SK-MEL-5 (cell line): ENCODE measurements at places on chromosomes 1 and 21. TPM values are rescaled to one million over a fixed set of nuclear protein-coding genes. Genes with fewer than 3 reads are reported as not detected.

DNA sequence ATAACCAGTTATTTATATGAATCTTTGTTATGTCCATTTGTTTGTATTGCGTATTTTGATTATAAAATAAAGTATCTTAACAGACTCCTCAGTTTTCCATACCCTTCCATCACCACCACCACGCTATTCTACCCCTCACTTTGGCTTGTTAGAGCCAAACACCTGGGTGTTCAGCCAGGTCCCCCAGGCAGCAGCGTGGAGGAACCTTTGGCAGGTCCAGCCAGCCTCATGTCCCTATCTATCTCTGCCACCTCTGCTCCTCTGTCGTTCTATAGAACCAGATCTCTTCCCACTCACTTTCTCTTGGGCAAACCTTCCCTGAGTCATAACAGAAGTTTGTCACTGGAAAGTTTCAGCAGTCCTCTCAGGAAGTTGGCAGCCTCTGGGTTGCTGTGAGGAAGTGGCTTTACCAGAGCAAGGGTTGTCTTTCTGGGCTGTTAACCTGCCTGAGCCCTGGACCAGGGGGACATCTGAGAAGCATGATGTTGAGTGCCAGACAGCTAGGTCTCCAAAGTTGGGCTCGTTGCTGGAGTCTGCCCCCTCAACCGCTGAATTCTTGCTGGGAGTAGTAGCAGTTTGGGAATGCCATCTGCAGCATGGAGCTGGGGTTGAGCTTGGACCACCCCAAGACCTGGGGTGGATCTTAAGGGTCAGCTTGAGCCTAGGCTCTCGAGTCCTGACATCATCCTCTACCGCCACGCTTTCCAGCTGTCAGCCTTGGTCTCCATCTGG is 996 bp upstream of the SH3BGRL3 start:
- DNase-seq: no peak

Gene ATP1A4
- 0.11 TPM in 1 of 2 replicates, not detected in the other for total RNA-seq

DNA sequence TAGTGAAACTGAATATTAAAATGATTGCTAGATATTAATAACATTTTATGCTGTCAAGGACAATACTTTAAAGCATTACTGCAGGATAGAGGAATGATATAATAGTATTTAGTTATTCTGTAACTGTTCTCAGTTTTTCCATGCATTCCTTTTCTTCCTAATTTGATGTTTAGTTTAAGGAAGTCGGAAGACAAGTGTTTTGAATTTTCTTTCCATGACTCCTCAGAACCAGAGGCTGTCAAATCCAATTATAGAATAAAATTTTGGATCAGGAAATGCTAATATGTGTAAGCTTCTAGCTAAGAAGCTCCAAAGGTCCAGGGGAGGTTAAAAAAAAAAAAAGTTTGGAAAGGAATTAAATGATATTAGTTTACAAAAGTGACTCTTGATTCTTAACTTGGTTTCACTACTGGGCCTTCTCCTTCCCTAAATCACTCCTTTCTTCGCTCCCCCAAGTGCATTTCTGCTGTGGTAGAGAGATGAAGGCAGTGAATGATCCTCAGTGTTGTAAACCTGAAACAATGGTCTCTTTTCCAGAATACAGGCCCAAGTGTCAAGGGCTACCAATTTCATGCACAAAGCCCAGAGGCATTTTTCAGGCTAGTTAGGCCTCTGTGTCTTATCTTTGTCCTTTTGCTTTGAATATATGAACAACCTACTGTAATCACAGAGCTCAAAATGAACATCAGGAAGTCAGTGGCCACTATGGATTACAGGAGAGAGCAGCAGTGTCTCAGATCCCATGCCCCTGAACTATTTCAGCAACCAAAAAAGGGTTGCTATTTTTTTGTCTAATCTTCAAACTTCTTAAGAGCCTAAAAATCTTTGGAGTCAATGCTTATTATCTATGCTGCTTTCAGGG is 6.2 kb downstream of the ADSS2 start:
- DNase-seq: peak; percentile 99

Gene TMEM200B
- total RNA-seq: not detected in 2 replicates

Gene FCAMR
- total RNA-seq: not detected in 2 replicates

GRCh38 chr1:178573330-178573729 is 60.4 kb downstream of the TEX35 start:
- DNase-seq: no peak

DNA sequence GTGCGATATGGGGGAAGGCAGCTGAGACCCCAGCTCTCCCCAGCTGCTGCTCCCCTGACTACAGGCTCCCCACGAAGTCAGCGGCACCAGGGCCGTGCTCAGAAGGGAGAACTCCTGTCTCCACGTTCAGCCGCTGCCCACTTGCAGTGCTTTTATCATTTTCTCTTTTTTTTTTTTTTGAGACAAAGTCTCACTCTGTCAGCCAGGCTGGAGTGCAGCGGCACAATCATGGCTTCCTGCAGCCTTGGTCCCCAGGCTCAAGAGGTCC is 933 bp upstream of the FTCD start:
- no peak for DNase-seq

Gene CACHD1
- 6.9 and 7.7 TPM in 2 replicates for total RNA-seq

- no peak for DNase-seq
These were observed 565.4 kb upstream of the BRINP3 start for GRCh38 chr1:191043066-191043465.

Gene WNT4
- 0.16 and 0.18 TPM in 2 replicates for total RNA-seq

Gene FNDC5
- total RNA-seq: 0.42 TPM in 1 of 2 replicates, not detected in the other
